ENCODE measurements at places on chromosomes 11 and 22.
A peak's percentile ranks its signal among the peaks of the same experiment; 100 is the strongest.

GRCh38 chr11:44916801-44917385 is 33.8 kb downstream of the TP53I11 start:
- no peak for DNase-seq

DNA sequence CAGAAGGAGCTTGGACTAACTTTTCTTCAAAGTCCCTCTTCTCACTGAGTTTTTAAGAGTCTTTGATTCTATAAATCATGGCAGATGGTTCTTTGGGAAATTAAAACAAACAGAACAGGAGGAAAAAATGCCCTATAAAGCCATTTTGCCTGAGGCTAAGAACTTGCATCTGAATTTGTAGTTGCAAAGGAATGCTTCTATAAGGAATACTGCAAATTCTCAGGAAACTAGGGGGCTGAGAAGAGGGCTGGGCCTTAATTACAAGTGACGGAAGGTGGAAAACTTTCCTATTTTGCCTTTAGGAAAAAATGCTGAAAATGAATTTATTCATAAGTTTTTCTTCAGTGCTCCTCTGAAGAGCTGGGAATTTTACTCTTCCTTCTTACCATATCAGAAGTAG is 90.0 kb upstream of the NARS2 start:
- no peak for DNase-seq

DNA sequence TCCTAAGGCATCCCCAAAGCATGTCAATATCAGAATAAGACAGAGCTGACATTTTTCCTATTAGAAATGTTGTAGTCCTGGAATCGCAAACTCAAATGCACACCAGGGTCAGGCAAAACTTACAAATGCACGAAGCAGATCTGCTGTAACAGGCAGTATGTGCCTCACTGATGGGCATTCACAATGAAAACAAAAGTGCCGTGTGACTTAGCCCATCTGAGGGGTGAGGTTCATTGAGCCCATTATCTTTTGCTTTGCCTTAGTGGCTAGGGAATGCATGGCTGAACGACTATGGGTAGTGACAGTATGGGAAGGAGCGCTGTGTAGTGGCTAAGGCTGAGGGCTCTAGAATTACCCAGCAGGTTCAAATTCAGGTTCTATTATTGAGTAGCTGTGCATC is 43.1 kb upstream of the RASSF10 start:
- no peak for DNase-seq

- DNase-seq = no peak
These were observed 37.7 kb downstream of the TCIRG1 start for GRCh38 chr11:68076371-68077042.

- DNase-seq = no peak
These were observed 167.1 kb upstream of the TTC12 start for GRCh38 chr11:113147249-113147648.

DNA sequence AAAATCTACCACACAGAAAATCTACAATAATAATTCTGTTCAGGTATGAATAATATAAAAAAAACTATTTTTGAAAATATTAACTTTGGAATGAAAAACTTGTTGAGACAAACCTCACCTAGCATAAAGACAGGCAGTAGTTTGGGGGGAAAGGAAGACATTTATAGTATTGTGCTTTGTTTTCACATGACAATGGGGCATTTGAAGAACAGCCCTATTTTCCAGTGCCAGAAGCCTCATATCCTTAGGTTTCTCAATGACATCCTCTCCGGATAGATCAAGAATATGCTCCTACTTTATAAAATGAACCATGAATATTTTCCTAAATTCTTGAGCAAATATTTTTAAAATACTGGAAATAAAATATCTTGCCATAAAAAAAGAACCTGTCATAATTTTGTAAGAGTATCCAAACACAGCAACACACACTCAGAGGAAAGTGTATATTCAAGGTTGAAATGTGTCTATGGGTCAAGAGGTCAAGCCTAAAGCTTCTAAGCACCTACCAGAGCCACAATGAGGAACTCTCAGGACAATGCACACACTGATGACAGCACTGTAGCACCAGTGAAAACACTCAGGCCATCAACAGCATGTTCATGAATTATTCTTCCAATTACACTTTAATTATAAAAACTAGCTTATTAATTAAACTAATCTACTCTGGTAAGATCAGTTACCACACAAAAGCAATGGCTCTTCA is 68.7 kb downstream of the MRTFA start:
- DNase-seq = no peak

DNA sequence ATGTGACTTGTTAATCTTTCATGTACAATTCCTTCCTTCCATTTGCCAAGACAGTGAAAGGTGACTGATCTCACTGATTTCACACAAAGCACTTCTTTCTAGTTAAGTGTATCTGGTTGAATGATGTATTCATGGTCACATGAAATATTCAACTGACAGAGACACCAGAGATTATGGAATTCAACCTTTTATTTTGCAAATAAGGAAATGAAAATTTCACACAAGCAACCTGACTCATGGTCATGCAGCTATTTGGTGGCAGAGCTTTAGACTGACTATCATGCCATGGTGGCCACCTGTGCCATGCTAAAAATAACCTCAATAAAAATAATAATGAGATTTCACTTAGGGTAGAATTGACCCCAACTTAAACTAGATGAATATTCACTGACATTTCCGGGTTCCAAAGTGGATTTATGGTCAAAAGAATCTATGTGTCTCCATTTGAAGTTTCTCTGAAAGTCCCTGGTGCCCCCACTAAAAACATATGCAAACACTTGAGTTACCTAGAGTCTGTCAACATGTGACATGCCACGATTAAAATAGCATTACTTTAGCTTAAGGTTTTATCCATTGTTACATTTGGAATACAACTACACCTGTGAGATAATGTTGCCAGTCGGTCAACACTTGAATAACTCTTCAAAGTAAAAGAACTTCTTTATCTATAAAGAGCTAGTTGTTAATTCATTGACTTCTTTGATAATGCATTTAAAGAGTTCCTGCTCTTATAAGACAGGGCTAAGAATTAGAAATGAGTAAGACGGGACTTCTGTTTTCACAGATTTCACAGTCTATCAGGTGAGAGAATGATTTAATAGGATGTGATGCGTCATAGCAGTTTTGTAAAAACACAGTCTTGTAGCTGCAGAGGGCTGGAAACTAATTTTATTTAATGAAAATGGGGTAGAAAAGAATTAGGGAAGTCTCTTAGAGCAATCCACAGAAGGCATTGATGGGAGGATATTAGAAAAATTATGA is 94.6 kb upstream of the OR9G4 start:
- DNase-seq = no peak

GRCh38 chr11:93921695-93922468 is 71.5 kb upstream of the VSTM5 start:
- DNase-seq = peak; percentile 31

- no peak for DNase-seq
These were observed 81.4 kb downstream of the PPP6R3 start for GRCh38 chr11:68541991-68542390.

DNA sequence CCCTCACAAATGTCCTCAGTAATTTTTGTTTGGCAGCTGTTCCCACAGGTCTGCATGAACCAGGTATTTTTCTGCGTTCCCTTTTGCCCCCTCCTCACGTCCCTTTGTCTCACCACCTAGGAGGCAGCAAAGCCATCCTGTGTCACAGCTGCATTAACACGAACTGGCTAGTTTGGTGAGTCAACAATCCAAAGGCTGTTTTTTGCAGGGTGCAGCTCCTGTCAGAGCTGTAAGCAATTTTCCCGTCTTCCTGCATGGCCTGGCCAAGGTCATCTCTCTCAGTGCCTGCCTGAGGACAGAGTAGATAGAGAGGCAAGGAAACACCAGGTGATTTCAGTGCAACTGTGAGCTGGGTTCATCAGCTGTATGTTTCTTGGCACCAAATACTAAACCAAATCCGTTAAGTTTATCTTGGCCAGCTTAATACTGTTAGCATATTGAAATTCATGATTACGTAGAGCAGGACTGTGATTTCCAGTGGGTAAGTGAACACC is 20.6 kb upstream of the VSIG10L2 start:
- no peak for DNase-seq

GRCh38 chr11:103086461-103086860 is 5.5 kb downstream of the DCUN1D5 start:
- no peak for DNase-seq

GRCh38 chr11:96356848-96357247 is 13.9 kb upstream of the MAML2 start:
- no peak for DNase-seq

- no peak for DNase-seq
These were observed 1.7 kb upstream of the CALCA start for GRCh38 chr11:14973621-14974514.

DNA sequence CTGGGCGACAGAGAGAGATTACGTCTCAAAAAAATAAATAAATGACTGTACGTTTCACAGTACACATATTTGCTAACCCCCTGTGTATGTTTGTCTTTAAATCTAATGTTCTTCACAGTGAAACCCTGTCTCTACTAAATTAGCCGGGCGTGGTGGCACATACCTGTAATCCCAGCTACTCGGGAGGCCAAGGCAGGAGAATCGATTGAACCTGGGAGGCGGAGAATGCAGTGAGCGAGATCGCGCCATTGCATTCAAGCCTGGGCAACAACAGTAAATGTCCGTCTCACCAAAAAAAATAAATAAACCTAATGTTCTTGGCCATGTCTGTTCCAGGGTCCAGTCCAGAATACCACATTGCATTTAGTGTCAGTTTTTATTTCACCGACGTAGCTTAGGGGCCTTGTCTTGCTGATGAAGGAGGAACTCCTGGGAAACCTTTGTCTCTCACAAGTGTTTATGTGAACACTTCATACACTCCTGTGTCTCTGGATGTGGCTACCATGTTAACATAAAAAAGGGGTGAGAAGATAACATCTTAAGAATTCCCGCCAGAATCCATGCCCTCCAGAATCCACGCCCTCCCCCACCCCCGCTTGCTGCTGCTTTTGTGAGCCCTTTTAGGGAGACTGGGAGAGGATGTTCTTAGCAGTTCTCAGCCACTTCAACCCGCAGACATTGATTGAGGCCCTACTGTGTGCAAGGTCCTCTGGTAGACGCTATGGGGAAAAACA is 5.0 kb upstream of the SERHL2 start:
- DNase-seq = no peak

DNA sequence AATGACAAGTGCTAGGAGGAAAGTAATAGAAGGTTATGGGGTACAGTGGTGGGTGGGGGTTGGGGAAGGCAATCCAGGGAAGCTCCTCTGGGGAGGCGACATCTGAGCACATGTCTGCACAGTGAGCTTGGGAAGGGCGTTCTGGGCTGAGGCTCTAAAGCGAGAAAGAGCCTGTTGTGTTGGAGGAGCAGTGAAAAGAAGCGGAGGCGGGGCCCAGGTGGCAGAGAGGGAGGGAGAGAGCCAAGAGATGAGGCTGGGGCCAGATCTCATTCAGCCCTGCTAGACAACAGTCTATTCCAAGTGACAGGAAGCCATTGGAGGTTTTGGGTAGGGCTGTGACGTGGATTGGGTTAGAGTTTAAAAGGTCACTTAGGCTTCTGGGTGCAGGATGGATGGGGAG is 55.3 kb upstream of the PARVG start:
- DNase-seq = no peak

DNA sequence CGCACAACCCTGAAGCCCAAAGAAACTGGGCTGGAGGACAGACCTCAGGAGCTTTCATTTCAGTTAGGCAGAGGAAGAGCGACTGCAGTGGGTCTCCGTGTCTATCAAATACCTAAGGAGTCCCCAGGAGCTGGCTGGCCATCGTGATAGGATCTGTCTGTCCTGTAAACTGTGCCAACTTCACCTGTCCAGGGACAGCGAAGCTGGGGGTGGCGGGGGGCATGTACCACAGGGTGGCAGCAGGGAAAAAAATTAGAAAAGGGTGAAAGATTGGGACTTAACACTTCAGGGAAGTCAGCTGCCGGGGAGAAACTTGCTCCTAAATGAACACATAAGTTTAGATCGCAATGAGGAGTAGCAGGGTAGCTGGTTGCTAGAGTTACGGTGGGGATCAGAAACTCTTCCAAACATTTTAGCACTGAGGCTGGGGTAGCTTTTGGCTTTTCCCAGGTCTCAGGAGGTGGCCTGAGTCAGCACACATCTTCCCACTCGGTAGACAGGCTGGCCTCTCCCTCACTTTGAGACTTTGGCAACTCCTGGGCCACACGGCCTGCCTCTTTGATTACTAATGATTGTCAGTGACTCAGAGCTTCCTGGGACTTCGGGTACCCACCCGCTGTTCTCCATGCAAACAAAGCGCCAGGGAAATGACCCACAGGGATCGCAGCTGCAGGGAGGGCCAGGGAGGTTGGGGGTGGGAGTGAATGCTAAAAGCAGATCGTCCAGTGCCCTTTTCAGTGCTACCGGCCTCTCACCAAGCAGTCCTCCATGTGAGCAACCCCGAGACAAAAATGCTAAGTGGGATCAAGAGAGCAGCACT is 2.9 kb upstream of the MTFP1 start:
- DNase-seq = peak; percentile 60

- no peak for DNase-seq
These were observed 563 bp downstream of the MDK start for GRCh38 chr11:46381819-46382645.

DNA sequence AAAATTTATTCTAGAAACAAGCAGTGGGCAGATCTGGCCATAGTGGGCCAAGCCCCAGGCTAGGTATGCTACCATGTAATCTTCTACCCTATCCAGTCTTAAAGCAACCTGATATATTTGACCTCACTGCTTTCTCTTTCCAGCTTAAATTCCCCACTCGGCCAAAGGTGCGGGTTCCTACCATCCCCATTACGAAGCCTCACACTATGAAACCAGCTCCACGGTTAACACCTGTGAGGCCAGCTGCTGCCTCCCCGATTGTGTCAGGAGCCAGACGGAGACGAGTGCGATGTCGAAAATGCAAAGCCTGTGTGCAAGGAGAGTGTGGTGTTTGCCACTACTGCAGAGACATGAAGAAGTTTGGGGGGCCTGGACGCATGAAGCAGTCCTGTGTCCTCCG is 21.2 kb upstream of the GRK2 start:
- no peak for DNase-seq

DNA sequence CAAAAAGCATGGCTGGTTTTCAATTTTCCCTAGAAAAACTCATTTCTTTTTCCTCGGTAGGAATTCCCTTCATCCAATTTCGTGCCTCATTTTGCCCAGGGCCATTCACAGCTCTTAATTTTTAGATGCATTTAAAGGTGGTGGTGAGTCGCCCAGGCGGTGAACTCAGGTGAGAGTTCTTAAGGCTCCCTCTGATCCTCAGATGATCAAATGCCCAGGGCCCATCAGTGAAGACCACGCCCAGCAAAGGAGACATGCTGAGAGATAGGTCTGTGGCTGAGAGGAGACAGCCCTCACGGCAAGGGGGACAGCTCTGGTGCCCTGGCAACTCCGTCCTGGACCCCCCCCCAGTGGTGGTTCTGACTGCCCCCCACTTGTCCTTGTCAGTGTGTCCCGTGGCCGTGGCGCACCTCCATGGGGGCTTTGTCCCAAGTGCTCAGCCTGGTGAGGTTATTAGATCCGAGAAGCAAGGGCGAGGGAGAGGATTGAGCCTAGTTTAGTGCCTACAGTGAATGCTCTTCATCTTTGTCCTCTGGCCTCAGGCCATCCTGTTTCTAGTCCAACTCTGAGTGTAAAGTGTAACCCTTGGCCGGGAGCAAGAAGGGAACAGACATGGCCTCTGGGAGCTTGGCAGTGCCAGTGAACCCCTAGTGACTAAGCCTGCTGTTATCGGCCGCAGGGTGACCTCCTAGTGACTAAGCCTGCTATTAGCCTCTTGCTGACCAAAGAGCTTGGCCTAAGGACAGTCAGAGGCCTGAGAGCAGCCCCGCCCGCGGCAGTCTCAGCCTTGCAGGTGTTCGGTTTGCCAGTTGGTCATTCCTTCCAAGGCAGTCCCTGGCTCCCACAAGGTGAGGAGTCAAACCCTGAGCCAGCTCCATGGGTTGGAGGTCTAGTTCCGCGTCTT is 83.5 kb downstream of the CTTN start:
- DNase-seq = no peak

- DNase-seq = no peak
These were observed 117.2 kb upstream of the BMAL1 start for GRCh38 chr11:13160346-13160745.

Data from fibroblast of skin of left quadriceps (primary cell).